Cardiac muscle cell (in vitro differentiated cells and primary cell): ENCODE measurements at places on chromosomes 12 and 14. TPM values are rescaled to one million over a fixed set of nuclear protein-coding genes. Genes with fewer than 3 reads are reported as not detected.
A peak's percentile ranks its signal among the peaks of the same experiment; 100 is the strongest.

Gene TESPA1
- not detected in 2 replicates for total RNA-seq

Gene TAS2R7
- total RNA-seq = not detected in 2 replicates

DNA sequence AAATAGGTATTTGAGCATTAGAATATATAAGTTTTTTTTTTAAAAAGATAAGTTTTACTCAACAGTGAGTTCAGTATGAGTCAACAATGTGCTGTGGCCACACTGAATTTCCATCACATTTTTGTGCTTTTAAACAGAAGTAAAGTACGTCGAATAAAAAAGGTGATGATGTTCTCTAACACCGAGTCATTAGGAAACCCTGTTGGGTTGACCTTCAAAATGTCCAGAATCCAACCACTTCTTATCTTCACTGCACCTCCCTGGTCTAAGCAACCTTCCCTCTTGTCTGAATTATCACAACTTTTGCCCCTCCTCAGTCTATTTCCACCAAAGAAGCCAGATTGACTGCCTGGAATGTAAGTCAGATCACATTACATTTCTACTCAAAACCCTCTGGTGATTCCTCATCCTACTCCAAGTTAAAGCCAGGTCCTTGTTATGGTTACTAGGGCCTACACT lies 43.0 kb upstream of the SYCP3 start:
- no peaks in the 10 kb centered on the region for H3K27me3 ChIP-seq
- no peaks in the 10 kb centered on the region for H3K36me3 ChIP-seq
- DNase-seq = peak; percentile 50

DNA sequence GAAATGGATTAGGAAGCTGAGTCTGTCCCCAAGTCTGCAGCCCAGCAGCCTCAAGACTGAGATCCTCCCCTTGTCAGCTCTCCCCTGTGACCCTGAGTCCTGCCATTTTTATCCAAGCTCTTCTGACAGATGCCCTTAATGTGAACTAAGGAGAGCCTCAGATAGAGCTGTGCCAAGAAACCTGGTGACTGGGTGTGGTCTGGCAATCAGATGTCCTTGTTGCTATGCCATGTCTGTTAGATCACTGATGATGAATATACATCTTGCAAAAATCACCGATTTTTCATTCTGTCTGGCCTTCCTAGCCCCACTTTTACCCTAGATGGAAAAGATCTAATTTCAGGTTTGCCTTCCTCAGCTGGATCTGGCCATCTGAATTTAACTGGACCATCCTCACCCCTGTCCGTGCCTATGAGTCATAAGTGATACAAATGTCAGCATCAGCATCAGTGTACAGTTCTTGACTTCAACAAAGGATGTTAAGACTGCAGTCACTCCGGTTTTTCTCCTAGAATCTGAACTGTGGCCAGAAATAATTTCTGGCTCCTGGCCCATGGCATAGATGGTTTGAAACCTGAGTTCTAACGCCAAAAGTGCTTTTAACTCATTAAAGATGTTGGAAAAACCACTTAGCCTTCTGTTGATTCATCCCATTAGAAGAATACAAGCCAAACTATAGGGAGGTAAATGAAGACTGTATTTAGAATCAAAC lies 61.2 kb upstream of the GRIP1 start:
- H3K4me1 ChIP-seq = peaks cover 4% of the 10 kb centered on the region
- DNase-seq = no peak
- no peak overlapping the region for H3K4me3 ChIP-seq
- no peaks in the 10 kb centered on the region for H3K36me3 ChIP-seq

GRCh38 chr14:100618763-100619320 lies 31.6 kb upstream of the BEGAIN start:
- H3K27me3 ChIP-seq = no peaks in the 10 kb centered on the region
- H3K4me3 ChIP-seq = no peak overlapping the region
- DNase-seq = no peak
- no peaks in the 10 kb centered on the region for H3K36me3 ChIP-seq

DNA sequence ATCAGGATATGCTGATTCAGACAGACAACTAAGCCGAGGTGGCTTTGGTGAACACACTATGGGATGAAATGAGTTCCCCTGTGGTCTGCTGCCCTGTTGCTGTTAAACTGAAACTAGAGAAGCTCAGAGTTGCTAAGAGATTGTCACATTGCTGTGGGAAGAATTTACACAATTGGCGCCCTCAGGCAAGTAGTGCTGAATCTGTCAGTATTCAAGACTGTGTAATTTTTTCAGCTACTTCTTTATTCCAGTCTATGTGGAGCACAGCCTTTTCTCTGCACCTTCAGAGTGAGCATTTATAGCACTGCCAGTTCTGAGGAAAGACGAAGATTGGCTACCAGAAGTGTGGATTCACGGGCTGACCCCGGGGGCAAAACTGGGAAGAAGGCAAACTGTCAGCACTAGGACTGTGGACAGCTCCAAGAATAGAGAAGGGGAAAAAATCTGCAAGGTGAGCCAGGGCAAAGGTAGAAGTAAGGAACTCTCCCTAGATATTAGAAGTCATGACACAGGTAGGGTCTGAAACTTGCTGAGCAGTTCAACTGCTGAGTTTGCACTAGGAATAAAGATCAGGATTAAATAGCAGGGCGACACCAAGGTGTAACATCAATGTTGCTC lies 218.8 kb upstream of the TMPO start:
- H3K36me3 ChIP-seq = no peaks in the 10 kb centered on the region
- no peak overlapping the region for H3K4me3 ChIP-seq
- H3K4me1 ChIP-seq = no peaks in the 10 kb centered on the region
- no peak overlapping the region for H3K27ac ChIP-seq
- DNase-seq = peak; percentile 60

GRCh38 chr12:2507814-2508213 lies 287.0 kb upstream of the FKBP4 start:
- no peak overlapping the region for H3K4me3 ChIP-seq
- no peaks in the 10 kb centered on the region for H3K36me3 ChIP-seq
- H3K27me3 ChIP-seq = no peaks in the 10 kb centered on the region
- H3K4me1 ChIP-seq = peaks cover 17% of the 10 kb centered on the region
- H3K27ac ChIP-seq = no peak overlapping the region
- no peak for DNase-seq

DNA sequence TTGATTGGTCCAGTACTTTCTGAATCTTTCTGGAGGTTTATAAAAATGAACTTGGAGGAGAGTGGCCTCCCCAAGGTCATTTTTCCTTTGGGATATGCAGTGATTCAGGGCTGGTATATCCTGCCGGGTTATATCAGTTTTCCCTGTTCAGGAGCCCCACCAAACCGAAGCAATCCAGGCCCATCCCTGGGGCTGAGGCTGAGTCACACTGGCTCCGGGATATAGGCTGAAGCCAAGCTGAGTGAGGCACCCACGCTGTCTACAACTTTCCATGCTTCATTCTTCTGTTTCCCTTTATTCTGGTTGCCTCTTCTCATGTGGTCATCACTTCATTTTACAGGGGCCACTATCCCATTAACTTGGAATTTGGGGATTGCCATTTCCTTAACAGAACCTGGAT lies 3.4 kb downstream of the SSPN start:
- H3K36me3 ChIP-seq = no peaks in the 10 kb centered on the region
- no peak for DNase-seq
- no peaks in the 10 kb centered on the region for H3K4me1 ChIP-seq
- H3K4me3 ChIP-seq = no peak overlapping the region

DNA sequence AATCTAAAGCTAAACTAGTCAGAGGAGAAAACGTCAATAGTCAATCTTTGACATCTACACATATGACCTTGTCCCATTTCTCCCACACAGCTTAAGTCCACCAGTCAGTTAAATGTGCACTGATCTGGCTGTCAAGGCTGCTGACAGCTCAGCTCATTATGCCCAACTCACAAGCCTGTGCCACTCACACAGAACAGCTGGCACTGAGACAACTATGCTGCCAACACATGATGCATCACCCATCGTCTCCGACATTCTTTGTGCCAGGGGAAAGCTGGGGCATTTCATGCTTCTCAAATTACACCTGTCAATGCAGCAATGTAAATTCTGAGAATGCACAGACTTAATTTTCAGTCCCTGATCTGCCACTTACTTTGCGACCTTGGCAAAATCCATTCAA lies 25.3 kb downstream of the GNS start:
- peaks cover 20% of the 10 kb centered on the region for H3K36me3 ChIP-seq
- no peak for DNase-seq
- H3K27ac ChIP-seq = peak overlapping the region; percentile 67
- H3K4me1 ChIP-seq = peaks cover 5% of the 10 kb centered on the region
- no peaks in the 10 kb centered on the region for H3K27me3 ChIP-seq
